Anterior cingulate cortex (tissue), 58 donors: ENCODE measurements at places on chromosomes 3 and 15.

- DNase-seq, result no peak
Observed at GRCh38 chr3:71119171-71119570, 464.4 kb downstream of the FOXP1 start.

DNA sequence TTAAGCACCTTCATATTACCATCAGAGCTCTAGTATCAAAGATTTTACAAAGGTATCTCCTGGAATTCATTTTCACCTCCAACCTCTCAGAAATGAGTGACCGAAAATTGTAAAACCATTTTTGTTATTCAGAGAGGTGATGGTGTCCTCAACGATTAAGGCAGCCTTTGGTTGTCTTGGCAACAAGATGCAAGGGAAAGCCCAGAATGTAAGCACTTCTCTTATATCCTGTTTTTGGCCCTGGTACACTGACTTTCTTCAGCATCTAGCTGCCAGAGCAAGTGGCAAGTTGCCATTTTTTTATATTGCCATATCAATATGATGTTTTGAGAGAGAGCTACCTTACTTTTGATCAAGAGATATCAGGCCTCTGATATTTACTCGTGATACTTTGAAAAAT, 384.9 kb upstream of the NECTIN3 start:
- DNase-seq, result no peak

DNA sequence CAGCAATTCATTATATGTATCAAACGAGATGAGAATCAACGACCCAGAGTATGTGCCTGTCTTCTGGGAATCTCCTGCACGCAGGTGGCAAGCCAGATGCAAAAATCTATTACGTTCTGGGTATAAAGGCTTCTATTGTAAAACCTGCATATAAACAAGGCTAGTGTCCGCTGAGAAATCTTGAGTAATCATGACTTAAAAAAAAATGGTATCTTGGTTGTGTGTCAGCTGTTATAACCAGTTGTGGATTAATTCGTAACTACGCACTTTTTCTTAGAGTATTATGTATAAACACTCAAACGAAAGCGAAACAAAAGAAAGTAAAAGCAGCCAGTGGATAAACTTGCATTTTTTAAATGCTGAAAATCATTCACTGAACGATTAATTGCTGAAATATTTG, 509.1 kb downstream of the RSL24D1 start:
- DNase-seq, result no peak

DNA sequence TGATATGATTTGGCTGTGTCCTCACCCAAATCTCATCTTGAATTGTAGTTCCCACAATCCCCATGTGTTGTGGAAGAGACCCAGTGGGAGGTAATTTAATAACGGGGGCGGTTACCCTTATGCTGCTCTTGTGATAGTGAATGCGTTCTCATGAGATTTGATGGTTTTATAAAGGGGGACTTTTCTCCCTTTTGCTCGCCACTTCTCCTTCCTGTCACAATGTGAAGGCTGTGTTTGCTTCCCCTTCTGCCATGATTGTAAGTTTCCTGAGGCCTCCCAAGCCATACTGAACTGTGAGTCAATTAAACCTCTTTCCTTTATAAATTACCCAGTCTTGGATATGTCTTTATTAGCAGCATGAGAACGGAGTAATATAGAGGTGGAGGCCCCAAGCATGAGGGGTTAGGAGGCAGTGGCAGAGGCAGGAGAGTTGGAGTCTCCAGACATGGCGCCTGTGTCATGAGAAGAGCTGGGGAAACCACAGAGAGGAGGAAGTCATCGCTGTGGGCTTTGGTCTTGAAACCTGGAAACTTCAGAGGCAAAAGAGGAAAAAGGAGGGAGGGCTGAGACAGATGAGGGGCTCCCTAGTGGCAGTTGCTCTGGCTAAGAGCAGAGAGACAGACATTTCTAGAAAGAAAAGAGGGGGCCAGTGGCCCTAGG, 107.8 kb upstream of the VEPH1 start:
- DNase-seq, result no peak

DNA sequence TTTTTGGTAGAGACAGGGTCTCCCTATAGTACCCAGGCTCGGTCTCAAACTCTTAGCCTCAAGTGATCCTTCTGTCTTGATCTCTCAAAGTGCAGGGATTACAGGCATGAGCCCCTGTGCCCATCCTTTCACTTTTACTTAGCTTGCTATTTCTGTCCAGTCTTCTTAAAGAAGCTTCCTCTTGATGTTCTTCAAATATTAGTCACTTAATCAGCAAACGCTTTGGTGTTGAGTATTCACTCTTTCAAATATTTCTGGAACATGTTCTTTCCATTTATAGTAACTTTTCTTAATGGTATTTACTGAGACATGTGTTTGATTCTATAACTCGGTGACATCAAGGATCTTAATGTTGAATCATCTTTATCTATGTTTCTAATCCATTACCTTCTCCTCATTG, 122.1 kb downstream of the CNTN6 start:
- DNase-seq, result no peak

GRCh38 chr3:95750097-95750496, 1064.3 kb upstream of the EPHA6 start:
- no peak for DNase-seq
